ENCODE measurements at places on chromosomes 7 and 10. TPM values are rescaled to one million over a fixed set of nuclear protein-coding genes. Genes with fewer than 3 reads are reported as not detected.
A peak's percentile ranks its signal among the peaks of the same experiment; 100 is the strongest.

- H3K27me3 ChIP-seq, result no peaks in the 10 kb centered on the region
- H3K36me3 ChIP-seq, result no peaks in the 10 kb centered on the region
- DNase-seq, result peak; percentile 63
- peak overlapping the region; percentile 23 for H3K27ac ChIP-seq
- H3K4me1 ChIP-seq, result peaks cover 7% of the 10 kb centered on the region
- peak overlapping the region; percentile 27 for H3K4me3 ChIP-seq
Observed at GRCh38 chr10:14074062-14074884, 256.5 kb downstream of the FRMD4A start.

DNA sequence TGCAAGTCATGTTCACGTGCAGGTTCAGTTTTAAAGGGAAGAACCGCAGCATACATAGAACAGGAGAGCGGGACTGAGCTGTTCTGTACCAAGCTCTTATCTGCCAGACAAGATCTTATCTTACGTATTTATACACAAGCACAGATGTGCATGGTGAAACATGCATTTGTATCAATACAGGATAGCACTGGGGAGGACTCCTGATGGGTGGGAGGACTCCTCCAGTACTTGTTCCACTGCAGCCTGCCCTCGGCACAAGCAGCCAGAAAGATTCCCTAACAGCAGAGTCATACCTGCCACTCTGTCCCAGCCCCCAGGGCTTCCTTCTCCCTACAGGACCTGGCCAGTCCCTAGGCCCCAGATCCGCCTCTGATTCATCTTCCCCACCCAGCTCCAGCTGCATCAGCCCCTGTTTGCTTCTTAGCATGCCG is 13.2 kb upstream of the PRKCQ start:
- no peaks in the 10 kb centered on the region for H3K27me3 ChIP-seq
- H3K27ac ChIP-seq, result no peak overlapping the region
- no peak overlapping the region for H3K4me3 ChIP-seq
- no peaks in the 10 kb centered on the region for H3K4me1 ChIP-seq
- no peak for DNase-seq
- H3K36me3 ChIP-seq, result no peaks in the 10 kb centered on the region

GARIN1A gene
- total RNA-seq, result 0.79 TPM

PRSS2 gene
- 9.3 TPM for total RNA-seq

RARRES2 gene
- total RNA-seq, result not detected

All from Caco-2 (cell line).